ENCODE measurements at places on chromosomes 13 and 19. TPM values are rescaled to one million over a fixed set of nuclear protein-coding genes. Genes with fewer than 3 reads are reported as not detected.

DNA sequence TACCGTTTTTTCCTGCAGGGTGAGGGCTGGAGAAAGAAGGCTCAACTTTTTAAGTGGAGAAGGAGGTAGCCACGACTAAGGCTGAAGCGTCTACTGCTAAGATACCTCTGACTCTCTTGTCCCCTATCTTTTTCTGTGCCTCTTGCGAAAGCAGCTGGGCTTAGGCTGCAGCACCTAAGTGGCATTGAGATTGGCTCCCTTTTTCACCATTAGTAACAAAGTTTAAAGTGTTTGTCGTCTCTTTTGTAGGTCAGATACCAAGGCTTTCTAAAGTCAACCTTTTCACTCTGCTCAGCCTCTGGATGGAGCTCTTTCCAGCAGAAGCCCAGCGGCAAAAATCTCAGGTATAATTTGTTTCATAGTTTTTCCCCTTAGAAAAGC, 887 bp downstream of the CDADC1 start:
- DNase-seq: no peak

- no peak for DNase-seq
These were observed 123.1 kb downstream of the ITGBL1 start for GRCh38 chr13:101575581-101575980.

- no peak for DNase-seq
These were observed 3.9 kb upstream of the CLEC4M start for GRCh38 chr19:7759156-7759555.

The GFY gene
- not detected for total RNA-seq

DNA sequence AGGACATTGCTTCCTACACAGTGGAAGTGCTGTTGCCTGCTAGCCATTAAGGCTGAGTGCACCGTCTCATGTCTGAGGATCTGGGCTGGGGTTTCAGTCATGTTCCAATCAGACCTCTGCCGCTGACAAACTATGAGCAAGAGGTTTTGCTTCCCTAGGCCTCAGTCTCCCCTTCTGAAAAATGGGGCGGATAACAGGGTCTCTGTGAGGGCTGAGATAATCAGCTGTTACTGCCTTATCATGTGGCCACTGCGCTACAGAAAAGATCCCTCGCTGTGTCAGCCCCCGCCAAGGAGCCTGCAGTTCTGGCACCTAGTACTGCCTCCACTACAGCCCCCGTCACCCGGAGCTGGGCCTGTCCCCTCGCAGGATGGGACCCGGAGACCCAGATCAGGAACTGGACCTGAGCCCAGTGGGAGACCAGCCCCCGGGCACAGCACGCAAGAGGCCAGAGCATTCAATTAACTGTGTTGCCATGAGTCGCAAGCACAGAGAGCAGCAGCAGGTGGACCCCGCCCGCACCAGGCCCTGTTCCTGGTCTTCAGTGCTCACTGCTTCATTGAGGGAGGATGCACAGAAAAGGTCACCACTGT, 3.0 kb upstream of the PNKP start:
- DNase-seq: no peak

All from H4 (cell line).